ENCODE measurements at places on chromosomes 7 and 10.

DNA sequence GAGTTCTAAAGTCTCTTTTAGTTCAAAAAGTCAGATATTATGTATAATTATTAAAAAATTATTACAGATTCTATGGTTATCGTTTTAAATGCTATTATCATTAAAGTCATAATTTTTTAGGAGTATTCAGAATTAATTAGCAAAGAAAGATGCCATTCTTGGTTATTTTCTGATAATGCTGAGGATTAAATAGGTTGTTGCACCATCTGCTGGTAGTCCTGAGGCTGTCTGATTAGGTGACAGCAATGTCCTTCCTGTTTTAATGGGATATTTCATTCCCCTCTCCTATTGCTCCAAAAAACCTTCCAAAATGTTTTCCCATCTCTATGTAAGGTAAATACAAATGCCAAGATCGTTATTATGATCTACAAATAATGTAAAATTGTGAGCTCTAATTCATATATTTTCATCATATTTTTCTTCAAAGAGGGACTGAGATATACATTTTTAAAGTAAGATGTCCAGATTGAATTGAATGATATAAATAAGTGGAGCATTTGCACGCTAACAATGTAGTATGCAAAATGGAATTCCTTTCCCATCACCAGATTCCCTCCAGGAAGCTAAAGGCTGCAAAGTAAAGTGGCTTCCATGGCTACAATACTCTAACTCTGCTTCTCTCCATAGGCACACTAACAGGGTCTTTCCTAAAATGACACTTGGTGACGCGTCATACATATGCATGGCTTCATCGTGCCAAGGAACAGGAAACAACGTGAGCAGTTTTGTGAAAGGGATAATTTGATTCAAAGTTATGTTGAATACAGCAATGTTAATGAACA, 58.8 kb upstream of the AKR1E2 start:
- no peak for DNase-seq
- no peak overlapping the region for H3K4me3 ChIP-seq
- H3K36me3 ChIP-seq = no peaks in the 10 kb centered on the region
- H3K27me3 ChIP-seq = peaks cover 12% of the 10 kb centered on the region

DNA sequence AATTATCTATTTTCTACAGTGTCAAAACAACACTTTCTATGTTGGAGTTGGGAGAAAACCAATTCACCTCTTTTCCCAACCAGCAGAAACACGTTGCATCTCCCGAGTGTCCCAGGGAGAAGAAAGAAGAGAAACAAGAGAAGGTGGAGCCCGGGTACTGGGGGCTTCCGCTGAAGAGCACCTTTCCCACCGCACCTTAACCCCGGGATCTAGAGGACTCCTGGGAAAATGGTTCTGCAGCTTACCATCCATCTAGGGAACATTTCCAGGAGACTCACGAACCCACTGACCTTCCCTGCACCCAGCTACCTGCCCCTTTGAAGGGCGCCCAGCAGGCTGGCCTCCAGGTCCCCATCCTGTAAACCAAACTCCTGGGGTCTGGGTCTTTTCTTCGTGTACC, 346.8 kb downstream of the TCERG1L start:
- no peaks in the 10 kb centered on the region for H3K4me1 ChIP-seq
- no peak overlapping the region for H3K4me3 ChIP-seq
- H3K36me3 ChIP-seq = no peaks in the 10 kb centered on the region
- DNase-seq = no peak
- H3K27ac ChIP-seq = no peak overlapping the region

DNA sequence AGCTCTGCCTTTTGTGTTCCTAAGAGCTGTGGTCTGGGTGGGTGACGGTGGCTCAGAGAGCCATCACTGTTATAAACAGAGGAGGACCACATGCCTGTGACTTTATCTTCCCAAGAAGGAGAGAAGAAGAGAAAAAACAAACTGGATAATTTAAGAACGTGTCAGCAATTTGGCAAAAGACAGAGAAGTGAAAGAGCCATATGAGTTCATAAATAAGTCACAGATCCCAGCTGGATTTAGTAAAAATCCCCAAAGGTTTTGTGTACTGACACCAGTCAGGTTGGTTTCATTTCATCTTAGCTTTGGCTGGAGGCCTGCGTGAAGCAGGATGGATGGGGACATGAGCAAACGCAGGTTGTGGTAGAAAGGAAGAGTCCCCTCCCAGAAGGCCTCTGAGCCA, 120.7 kb downstream of the CXCL12 start:
- H3K4me3 ChIP-seq = no peak overlapping the region
- no peaks in the 10 kb centered on the region for H3K27me3 ChIP-seq
- no peak for DNase-seq
- no peak overlapping the region for H3K27ac ChIP-seq
- H3K36me3 ChIP-seq = no peaks in the 10 kb centered on the region

- no peak overlapping the region for H3K27ac ChIP-seq
- H3K4me1 ChIP-seq = no peaks in the 10 kb centered on the region
- no peak overlapping the region for H3K4me3 ChIP-seq
- no peaks in the 10 kb centered on the region for H3K36me3 ChIP-seq
- no peak for DNase-seq
These were observed 70.7 kb downstream of the EBF3 start for GRCh38 chr10:129893104-129894089.

DNA sequence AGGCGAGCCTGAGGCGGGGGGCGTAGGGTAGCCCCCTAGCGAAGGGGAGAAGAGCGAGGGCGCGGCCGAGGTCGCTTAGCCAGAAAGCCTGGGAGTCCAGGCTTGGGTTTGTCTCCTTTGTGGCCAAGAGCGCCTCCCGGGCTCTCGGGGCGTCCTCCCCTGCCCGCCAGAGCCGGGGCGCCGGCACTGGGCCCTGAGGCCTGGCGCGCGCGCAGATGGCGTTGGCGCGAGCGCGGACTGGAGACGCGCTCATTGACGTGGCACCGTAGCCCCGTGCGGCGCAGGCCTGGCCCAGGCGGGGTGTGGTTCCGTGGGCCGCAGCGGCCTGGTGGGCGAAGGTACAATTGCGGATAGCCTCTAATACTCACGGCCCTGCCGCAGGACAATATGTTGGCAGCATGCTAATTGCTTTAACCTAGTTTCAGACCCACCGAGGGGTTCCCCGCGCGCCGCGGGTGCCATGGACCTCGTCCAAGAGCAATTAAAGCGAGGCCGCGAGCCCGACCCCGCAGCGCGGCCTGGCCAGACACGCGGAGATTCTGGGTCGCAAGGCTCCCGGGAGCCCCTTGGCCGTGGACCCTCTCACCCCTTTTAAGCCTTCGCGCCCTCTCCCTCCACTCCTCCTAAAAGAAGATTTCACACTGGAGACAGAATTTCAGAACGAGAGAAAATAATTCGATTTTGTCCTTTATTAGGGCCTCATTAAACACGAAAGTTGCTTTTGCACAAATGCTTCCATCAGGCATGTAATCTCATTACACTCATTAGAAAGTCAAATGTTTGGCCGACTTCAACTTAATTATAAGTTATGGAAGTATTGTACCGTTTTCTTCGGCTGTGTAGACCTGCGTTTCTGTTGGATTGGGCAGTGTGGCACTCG, 3.1 kb downstream of the PTF1A start:
- peaks cover 14% of the 10 kb centered on the region for H3K4me1 ChIP-seq
- no peak overlapping the region for H3K27ac ChIP-seq
- H3K36me3 ChIP-seq = peaks cover 3% of the 10 kb centered on the region
- no peak for DNase-seq
- H3K4me3 ChIP-seq = no peak overlapping the region

- H3K4me3 ChIP-seq = no peak overlapping the region
- DNase-seq = no peak
- peaks cover 2% of the 10 kb centered on the region for H3K4me1 ChIP-seq
- H3K27ac ChIP-seq = no peak overlapping the region
- no peaks in the 10 kb centered on the region for H3K27me3 ChIP-seq
- peaks cover 68% of the 10 kb centered on the region for H3K36me3 ChIP-seq
These were observed 34.2 kb downstream of the TACR2 start for GRCh38 chr10:69382382-69383117.

GRCh38 chr7:84916161-84916560, 270.7 kb downstream of the SEMA3D start:
- no peaks in the 10 kb centered on the region for H3K27me3 ChIP-seq
- no peak overlapping the region for H3K4me3 ChIP-seq
- H3K36me3 ChIP-seq = no peaks in the 10 kb centered on the region
- no peaks in the 10 kb centered on the region for H3K4me1 ChIP-seq

DNA sequence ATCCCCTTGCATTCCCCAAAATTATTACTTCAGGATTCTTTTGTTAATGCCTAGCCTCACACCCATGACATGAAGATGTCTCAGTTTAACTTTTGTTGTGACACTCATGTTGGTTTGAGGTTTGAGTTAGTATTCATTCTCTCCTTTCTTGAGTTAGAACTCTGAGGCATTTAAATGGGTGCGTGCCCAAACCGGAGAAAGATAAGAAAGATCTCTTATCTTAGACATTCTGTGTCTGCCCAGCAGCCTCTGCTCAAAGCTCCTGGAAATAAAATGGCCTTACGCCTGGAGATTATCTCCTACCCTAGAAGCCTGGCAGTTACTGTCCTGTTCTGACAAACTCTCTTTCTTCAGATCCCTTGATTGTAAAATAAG, 26.3 kb downstream of the WBP1L start:
- H3K27me3 ChIP-seq = no peaks in the 10 kb centered on the region
- DNase-seq = no peak
- peaks cover 14% of the 10 kb centered on the region for H3K36me3 ChIP-seq
- peaks cover 53% of the 10 kb centered on the region for H3K4me1 ChIP-seq

DNA sequence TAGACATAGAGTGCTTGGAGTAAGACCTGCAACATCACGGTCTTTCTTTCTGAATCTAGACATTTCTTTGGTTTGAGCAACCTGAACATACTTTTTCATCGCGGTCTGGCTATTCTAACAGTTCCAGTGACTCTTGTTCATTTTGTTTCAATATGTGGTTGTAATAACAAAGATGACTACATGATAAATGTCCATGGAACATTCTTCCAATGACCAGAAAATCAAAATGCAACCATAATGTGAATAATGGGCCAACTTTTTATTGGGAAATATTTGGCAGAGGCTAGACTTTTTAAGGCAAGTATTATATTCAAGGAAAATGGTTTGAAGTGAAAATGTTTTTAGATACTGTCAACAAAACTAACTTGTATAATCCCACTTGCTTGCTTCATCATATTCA, 282.5 kb downstream of the INHBA start:
- H3K27me3 ChIP-seq = no peaks in the 10 kb centered on the region
- H3K36me3 ChIP-seq = no peaks in the 10 kb centered on the region
- no peak for DNase-seq

GRCh38 chr7:19202599-19202998, 57.4 kb upstream of the FERD3L start:
- no peak for DNase-seq
- no peaks in the 10 kb centered on the region for H3K36me3 ChIP-seq
- no peak overlapping the region for H3K4me3 ChIP-seq
- no peaks in the 10 kb centered on the region for H3K4me1 ChIP-seq
- no peak overlapping the region for H3K27ac ChIP-seq

GRCh38 chr10:123997013-123997412, 96.4 kb downstream of the CHST15 start:
- H3K4me1 ChIP-seq = peaks cover 8% of the 10 kb centered on the region
- DNase-seq = no peak
- no peak overlapping the region for H3K27ac ChIP-seq
- H3K4me3 ChIP-seq = no peak overlapping the region

- no peaks in the 10 kb centered on the region for H3K27me3 ChIP-seq
- H3K36me3 ChIP-seq = no peaks in the 10 kb centered on the region
- H3K27ac ChIP-seq = no peak overlapping the region
- no peak overlapping the region for H3K4me3 ChIP-seq
- no peaks in the 10 kb centered on the region for H3K4me1 ChIP-seq
These were observed 122.1 kb downstream of the LRRN3 start for GRCh38 chr7:111212857-111213523.

DNA sequence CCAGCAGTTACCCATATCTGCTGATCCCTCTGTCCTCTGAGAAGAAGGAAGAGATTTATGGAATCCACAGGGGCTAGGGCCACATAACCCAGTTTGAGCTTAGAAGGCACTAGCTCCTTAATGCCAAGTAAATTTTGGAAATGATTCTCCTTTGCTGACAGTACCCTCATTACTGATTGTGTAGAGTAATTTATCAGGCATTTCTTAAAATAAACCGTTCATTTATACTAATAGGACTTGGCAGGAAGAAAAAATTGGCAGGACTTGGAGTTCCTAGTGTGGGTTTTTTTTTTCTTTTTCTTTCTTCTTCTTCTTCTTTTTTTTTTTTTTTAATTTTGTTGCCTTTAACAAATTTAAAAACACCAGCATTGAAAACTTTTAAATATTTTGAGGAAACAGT, 645.7 kb downstream of the SUGCT start:
- no peaks in the 10 kb centered on the region for H3K4me1 ChIP-seq
- DNase-seq = no peak
- no peak overlapping the region for H3K4me3 ChIP-seq

GRCh38 chr10:35903021-35903420, 260.9 kb upstream of the FZD8 start:
- H3K4me3 ChIP-seq = no peak overlapping the region
- DNase-seq = no peak
- no peak overlapping the region for H3K27ac ChIP-seq
- H3K36me3 ChIP-seq = no peaks in the 10 kb centered on the region
- no peaks in the 10 kb centered on the region for H3K27me3 ChIP-seq

DNA sequence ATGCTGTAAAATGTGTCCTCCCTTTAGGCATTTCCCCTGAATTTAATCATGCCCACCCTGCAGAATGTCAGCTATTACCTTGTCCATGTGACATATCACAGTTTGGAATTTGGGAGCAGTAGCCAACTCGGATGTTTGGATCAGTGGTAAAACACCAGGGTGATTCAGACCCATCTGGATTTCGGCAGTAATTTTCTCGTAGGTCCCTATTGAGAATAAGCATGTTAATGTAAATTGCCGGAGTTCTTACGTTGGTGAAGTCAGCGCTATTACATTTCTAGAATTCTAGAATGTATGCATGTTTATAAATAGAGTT, 44.1 kb downstream of the HGF start:
- no peaks in the 10 kb centered on the region for H3K27me3 ChIP-seq
- no peak overlapping the region for H3K27ac ChIP-seq
- no peaks in the 10 kb centered on the region for H3K4me1 ChIP-seq
- no peak overlapping the region for H3K4me3 ChIP-seq
- no peak for DNase-seq
- H3K36me3 ChIP-seq = no peaks in the 10 kb centered on the region

- no peak overlapping the region for H3K27ac ChIP-seq
- H3K4me3 ChIP-seq = no peak overlapping the region
- peaks cover 61% of the 10 kb centered on the region for H3K36me3 ChIP-seq
- no peak for DNase-seq
- no peaks in the 10 kb centered on the region for H3K4me1 ChIP-seq
These were observed 39.5 kb downstream of the ESYT2 start for GRCh38 chr7:158789842-158790241.

GRCh38 chr7:150003304-150003810, 129.6 kb downstream of the ATP6V0E2 start:
- no peaks in the 10 kb centered on the region for H3K36me3 ChIP-seq
- DNase-seq = no peak
- H3K4me3 ChIP-seq = no peak overlapping the region
- H3K27me3 ChIP-seq = no peaks in the 10 kb centered on the region
- H3K27ac ChIP-seq = no peak overlapping the region

- no peak overlapping the region for H3K27ac ChIP-seq
- no peak for DNase-seq
- no peaks in the 10 kb centered on the region for H3K4me1 ChIP-seq
- H3K4me3 ChIP-seq = no peak overlapping the region
- H3K36me3 ChIP-seq = no peaks in the 10 kb centered on the region
These were observed 30.4 kb downstream of the CSTF2T start for GRCh38 chr10:51669041-51669440.

GRCh38 chr10:121183236-121183635, 332.1 kb downstream of the WDR11 start:
- no peak for DNase-seq
- no peaks in the 10 kb centered on the region for H3K4me1 ChIP-seq
- no peaks in the 10 kb centered on the region for H3K27me3 ChIP-seq
- no peak overlapping the region for H3K4me3 ChIP-seq
- H3K36me3 ChIP-seq = no peaks in the 10 kb centered on the region

- no peaks in the 10 kb centered on the region for H3K27me3 ChIP-seq
- H3K4me1 ChIP-seq = peaks cover 8% of the 10 kb centered on the region
- no peak overlapping the region for H3K4me3 ChIP-seq
- no peak for DNase-seq
These were observed 7.4 kb downstream of the SLC29A3 start for GRCh38 chr10:71326464-71326881.

Data from activated CD8-positive, alpha-beta T cell treated with anti-CD3 and anti-CD28 coated beads, Interleukin-2, amount 10 ng/mL, durations not matched to agents 7 days and 5 days (primary cell).